Hematopoietic multipotent progenitor cell treated with erythropoietin and hydrocortisone succinate and interleukin-3 and kit ligand, for 8 days (in vitro differentiated cells): ENCODE measurements at places on chromosomes 3 and 15.

DNA sequence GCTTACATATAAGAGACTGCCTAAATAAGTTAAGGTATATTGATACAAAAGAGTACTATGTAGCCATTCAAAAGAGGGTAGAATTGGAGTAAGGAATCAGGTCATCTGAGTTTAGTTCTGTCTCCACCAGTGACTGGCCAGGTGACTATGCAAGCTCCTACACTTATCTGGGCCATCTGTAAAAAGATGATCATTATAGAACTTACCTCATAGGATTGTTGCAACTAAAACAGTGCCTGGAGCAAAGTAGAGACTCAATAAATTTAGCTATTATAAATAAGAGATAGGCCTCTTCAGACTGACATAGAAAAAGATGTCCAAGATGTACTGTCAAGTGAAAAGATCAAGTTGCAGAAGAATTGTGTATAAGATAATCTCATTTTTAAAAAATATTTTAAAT is 1.7 kb upstream of the ATP8B4 start:
- DNase-seq = no peak

DNA sequence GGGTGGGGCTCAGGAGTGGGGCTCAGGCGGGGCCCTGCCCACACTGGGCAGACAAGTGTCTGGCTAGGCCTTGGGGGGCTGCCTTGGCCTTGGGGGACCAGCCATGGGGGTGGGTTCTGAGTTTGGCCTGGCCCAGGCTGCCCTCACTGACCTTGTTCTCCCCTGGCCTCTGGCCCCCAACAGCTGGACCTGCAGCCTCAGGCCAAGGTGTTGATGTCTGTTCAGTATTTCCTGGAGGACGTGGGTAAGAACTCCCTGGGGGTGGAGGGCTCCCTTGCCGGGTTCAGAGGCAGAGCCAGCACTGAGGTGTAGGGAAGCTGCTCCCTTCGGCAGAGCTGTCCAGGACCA is 20.0 kb downstream of the PRKCD start:
- no peak for DNase-seq

GRCh38 chr15:76332796-76333195 is 3.8 kb upstream of the ISL2 start:
- no peak for DNase-seq

DNA sequence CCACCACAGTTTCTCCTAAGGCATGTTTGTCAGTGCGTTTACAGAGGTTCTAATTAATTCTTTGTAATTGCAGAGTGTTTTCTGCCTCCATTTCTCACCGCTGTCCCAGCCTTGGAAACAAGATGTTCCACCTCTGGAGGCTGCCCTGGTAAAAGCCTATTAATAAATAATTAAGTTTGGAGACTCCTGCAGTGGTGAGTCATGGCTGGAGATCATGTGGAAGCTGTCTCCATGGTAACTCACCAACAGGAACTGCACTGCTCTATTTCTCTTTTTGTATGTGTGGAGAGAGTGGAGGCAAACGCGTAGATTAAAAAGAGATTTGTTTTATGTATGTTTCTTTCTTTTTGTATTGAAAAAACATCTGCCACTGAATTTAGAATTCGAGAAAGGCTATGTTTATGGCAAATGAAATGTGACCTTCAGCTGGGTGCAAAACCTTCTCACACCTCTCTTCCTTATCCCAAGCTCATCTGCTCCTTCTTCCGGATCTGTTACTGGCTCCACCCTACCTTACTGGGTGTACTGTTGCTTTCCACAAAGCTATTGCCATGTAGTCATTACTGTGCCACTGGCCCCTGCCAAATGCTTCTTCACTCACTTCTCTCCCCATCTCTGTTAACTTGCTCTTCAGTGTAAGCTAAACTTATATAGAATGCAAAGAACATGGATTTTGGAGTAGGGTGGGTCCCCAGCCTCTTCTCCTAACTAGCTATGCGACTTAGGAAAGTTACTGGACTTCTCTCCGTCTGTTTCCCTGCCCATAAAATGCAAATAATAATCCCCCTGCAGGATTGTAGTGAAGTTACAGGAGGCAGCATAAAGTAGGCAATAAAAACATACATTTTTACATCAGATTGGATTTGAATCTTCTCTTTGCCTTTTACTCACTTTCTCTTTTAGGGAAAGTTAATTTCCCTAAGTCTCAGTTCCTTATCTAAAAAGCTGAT is 778.5 kb downstream of the NTRK3 start:
- no peak for DNase-seq

- no peak for DNase-seq
These were observed 200.9 kb upstream of the ZPLD1 start for GRCh38 chr3:102233881-102234280.

GRCh38 chr3:11287404-11287803 is 15.2 kb downstream of the ATG7 start:
- no peak for DNase-seq

DNA sequence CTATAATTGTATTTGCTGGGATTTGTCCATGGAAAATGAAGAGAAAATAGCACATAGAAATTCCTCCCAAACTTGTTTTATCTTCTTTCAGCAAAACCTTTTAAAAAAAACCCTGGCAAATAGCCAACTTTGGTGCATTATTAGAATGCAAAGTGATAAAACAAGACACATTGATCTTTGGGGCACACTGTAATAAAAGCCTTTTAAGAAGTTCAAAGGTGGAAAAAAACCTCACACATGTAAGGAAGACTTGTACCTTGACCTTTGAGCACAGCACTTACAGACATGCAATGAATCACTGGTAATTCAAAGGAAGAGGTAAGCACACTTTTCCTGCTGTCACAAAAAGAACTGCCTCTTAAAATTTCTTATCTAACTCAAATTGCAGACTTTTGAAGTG is 8.0 kb upstream of the MORC1 start:
- DNase-seq = no peak
